Ovary (tissue), 10 donors: ENCODE measurements at places on chromosomes 5 and 9.

GRCh38 chr5:32311404-32312196 lies 1.1 kb downstream of the MTMR12 start:
- DNase-seq, result no peak

- DNase-seq, result no peak
Observed at GRCh38 chr5:73985145-73985544, 359.1 kb downstream of the ARHGEF28 start.

DNA sequence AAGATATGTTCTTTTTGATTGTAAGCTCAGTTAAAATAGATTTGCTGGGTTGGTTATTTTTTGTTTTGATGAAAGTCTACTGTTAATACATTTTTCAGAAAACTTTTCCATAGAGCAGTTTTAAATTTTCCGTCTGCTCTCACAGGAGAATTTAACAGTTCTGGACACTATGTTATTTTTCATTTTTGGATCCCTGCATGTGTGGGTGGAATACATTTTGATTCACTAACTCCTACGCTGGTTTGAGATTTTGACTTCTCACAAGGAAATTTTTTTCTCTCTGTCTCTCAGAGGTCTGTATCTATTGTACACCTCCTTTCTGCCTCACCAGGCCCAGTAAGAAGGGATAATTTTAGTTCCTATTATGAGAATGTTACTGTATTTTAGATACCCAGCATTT lies 502.4 kb downstream of the CDH10 start:
- no peak for DNase-seq

GRCh38 chr5:125489146-125489545 lies 742.7 kb upstream of the ZNF608 start:
- DNase-seq, result no peak

DNA sequence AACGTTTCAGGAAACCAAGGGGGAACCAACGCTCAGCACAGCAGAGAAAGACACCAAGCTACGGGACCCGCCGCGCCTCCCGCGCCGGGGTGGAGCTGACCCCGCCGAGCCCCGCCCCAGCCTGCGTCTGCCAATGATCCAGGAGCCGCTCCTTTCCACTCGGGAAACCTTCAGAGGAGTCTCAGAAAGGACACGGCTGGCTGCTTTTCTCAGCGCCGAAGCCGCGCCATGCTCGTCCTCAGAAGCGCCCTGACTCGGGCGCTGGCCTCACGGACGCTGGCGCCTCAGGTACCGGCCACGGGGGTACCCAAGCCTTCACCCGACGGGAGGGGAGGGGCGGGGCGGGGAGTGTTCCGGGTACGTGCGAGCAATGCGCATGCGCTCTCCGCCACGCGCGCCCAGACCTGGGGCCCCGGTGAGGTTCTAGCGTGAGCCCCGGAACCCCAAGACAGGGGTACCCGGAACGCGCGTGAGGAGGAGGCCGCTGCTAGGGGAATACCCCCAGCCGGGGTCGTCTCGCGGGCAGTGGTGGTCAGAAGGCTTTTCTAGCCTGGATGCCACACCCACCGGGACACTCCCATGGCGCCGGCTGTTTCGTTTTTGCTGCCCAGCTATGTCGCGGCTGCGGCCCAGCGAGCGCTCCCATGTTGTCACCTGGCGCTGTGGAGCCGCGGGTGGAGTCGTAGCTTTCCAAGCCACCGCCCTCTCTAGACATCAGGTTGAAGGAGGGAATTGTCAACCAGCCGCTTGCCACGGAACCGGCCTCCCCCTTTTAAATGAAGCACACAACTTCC lies at the start of gene NIPSNAP3A:
Gene NIPSNAP3A, plus strand, starts transcription at position 119 of the 794 bp plus-strand sequence. Its CDS starts 110 bp downstream, at position 229.
- peak; percentile 77 for DNase-seq

GRCh38 chr5:171031977-171032376 lies 170.2 kb downstream of the RANBP17 start:
- DNase-seq, result no peak

DNA sequence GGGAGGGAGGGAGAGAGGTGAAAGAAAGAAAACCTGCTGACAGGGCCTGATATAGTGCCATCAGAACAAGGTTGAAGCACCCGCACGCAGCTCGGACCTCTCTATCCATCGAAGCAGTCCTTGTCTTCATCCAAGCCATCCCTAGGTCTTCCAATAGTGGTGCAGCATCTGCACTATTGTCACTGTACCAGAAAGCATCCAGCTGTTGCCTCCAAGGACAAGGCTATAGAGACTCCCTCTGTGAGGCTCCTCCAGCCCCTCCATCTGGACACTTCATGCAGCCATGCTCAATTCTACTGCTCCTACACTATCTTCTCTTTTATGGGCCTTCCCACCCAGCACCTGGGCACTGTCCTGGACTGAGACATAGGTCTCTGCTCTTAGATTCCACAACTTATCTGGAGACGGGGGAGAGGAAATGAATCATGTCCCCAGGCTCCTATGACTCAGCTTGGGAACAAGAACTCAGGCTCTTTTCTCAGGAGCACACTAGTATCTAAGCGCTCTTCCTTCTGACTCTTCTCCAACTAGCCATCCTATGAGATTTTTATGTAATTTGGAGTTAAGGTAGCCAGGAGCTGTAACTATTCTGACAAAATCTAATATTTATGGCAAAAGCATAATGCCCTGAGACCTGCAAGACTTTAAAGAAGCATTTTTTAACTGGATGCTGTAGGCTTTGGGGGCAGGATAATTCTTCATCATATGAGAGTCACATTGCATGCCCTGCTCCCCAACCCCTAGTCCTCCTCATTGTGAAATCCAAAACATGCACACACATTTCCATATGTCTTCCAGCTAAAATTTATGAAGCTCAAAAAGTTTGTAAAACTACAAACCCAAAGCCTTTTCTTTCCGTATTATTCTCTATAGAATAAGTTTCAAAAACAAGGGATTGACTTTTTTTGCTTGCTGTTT lies 446.8 kb downstream of the CCDC171 start:
- DNase-seq, result no peak

- DNase-seq, result no peak
Observed at GRCh38 chr5:147168578-147169327, 66.1 kb upstream of the STK32A start.

- peak; percentile 44 for DNase-seq
Observed at GRCh38 chr9:70079417-70080037, 35.9 kb downstream of the MAMDC2 start.
